C1 segment of cervical spinal cord (tissue), 14 donors: ENCODE measurements at places on chromosomes 5 and 9.
A peak's percentile ranks its signal among the peaks of the same experiment; 100 is the strongest.

- no peak for DNase-seq
These were observed 71.2 kb upstream of the PARP8 start for GRCh38 chr5:50595199-50595598.

DNA sequence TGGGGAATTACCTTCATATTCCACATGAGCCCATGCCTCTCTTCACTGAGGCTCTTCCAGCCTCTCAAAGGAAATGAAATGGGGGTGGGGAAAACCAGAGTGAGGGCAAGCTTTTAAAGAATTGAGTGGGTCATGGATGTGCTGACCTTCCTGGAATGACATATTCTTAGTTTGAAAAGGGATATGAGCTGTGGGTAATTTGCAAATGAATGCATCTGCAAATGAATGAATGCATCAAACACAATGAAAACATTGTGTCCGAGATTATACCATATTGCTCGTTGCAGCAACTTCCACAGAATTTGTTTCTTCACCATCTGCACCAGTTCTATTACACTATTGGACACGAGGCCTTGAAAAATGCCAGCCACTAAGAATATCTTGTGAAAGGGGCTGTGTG, 198.6 kb upstream of the CDH6 start:
- DNase-seq: no peak

- no peak for DNase-seq
These were observed 112.3 kb downstream of the VCAN start for GRCh38 chr5:83583859-83584258.

DNA sequence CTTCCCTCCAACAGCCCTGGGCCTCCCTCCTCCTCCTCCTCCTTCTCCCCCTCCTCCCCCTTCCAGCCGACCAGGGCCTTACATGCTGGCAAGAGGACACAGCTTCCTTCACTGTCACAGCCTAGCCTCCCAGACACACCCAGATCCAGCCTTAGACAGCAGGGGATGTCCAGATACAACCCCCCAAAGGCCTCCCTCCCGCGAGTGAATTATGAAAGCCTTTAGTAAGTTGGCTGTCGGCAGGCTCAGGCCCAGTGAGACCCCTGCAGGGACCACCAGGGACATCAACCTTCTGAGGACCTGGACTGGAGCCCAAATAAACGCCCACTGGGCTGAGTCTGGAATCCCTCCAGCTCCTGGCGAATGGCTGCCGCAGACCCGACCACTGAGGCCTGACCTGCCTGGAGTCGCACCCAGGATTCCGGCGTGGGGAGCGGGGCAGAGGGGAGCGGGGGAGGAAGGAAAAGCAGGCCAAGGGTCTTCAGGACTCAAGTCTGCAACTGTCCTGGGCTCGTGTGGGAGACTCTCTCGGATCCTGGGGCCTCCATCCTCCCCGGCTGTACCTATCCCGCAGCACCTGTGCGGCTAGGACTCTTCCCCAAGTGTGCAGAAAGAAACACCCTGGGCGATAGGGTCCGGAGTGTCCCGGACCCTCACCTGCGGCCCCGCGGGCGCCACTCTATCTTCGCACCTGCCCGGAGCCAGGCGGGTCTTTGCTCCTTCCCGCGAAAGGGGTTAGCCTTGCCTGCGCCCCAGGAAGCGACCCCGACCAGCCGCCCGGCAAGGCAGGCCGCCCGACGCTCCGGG, 705 bp downstream of the SEPTIN8 start:
- DNase-seq: no peak

DNA sequence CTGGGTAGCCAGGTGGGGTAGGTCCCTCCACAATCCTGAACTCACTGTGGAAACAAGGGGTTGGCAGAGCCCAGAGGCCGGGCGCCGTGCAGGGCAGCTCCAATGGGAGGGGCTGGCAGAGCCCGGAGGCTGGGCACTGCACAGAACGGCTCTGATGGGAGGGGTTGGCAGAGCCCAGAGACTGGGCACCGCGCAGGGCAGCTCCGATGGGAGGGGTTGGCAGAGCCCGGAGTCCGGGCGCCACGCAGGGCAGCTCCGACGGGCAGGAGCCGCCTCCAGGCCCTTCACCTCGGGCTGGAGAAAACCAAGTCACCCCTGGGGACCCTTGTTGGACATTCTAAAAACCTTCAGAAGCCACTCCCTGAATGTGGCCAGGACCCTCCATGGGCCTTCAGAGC, 9.3 kb downstream of the NACC2 start:
- DNase-seq: peak; percentile 70

DNA sequence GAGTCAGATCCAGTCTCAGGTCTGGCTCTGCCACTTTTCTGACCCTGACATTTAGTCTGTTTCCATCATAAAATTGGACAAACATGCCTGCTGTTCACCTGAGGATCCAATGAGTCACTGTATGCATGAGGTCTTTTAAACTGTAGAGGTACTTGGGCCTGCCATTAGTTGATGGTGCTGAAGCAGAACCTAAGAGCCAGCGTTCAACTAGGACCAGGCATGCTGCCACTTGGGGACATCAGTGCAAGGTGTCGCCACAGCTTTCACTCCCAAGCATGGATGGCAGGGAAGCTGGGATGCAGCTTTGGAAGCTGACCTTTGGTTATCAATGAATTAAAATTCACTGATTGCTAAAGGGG, 37.1 kb downstream of the NEUROG1 start:
- DNase-seq: no peak

DNA sequence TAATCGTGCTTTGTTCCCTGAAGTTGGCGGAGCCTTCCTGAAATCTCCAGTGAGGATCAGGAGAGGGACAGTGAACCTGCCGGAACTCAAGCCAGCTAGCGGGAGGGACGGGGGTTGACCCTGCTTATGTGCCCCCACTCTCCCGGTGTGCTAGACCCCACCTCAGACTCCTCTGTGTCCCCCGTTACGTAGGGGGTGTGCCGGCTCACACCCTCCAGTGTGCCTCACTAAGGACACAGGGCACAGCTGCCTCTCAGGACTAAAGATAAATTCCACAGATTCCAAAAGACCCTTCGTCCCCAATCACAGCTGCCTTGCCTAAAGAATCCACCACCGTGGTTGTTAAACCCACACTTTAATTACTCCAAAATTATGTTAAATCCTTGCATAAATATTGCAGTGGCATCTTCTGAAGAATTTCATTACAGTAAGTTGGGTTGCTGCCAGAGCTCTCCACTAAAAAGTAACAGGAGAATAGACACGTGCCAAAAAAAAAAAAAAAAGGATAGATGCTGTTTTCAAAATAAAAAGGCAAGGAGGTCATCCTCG, 73.7 kb downstream of the GTF3C4 start:
- DNase-seq: no peak

DNA sequence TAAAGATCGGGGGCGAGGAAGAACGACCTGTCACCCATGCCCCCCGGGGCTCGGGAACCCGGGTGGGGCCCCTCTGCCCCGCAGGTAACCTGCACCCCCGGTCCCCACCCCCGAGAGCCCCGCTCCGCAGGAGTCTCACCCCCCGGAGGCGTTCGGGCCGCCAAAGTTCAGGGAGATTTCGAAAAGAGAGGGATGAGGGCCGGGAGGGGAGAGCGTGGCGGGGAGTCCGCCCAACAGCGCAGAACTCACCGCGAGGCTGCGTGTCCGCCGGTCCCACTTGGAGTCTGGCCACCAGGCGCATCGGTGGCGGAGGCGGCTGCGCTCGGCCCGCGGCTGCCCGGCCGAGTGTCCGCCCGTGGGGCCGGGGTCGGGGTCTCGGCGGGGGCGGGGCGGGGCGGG, at the start of gene PHF19:
Gene PHF19 (minus strand): TSS at position 347 of the 399 bp plus-strand sequence. CDS start 2,447 bp downstream, outside the sequence.
- DNase-seq: no peak

DNA sequence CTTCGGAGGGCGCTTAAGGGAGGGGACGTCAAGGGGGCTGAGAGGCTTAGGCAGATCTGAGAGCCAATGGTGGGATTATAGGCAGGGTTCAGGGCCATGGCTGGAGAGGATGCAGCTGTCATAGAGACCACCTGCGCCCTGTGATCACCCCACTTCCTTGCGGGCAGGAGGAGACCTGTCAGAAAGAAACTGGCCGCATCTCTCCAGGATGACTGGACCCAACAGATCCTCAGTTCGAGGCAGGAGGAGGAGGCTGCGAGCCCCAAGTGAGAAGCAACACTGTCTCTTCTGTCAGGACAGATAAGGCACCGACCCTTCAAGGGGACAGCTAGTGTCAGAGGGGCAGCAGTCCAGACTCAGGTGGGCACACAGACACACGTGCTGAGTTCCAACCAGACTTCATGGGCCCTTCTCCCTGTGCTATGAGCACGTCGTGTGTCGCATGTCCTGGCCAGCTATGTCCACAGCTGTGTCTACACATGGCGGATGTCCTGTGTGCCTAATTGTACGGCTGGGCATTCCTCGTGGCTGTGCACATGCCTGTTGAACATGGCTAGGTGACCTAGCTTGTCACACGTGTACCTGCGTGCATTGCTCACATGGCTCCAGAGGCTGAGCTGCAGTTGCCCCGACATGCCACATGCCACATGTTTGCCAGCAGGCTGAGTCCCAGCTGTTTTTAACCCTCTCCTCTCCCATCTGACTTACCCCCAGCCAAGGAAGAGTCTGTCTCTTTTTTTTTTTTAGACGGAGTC, 583 bp upstream of the AQP3 start:
- DNase-seq: no peak
